ENCODE measurements at places on chromosomes 6 and 20.

GRCh38 chr6:45880159-45880558 lies 135.5 kb downstream of the CLIC5 start:
- DNase-seq: no peak

DNA sequence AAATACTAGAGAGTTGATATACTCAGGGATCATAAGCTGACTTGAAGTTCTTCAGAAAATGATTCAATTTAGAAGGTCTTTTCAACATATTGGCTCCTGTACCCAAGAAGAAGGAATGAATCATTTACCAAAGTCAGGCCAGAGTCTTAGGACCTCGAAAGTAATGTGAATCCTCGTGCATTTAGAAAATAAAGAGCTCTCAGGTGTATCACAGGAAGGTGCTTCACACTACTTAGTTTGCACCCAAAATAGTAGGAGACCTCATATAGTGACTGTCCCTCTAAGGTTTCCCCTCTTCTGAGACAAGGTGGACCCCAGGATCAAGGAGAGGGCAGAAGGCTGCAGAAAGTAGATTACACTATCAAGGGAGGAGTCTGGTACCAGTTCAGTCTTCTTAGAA lies 71.8 kb downstream of the F13A1 start:
- no peak for DNase-seq

GRCh38 chr6:33610779-33611732 lies 10.1 kb upstream of the ITPR3 start:
- DNase-seq: no peak

- no peak for DNase-seq
These were observed 171.2 kb upstream of the OLIG3 start for GRCh38 chr6:137665342-137665934.

DNA sequence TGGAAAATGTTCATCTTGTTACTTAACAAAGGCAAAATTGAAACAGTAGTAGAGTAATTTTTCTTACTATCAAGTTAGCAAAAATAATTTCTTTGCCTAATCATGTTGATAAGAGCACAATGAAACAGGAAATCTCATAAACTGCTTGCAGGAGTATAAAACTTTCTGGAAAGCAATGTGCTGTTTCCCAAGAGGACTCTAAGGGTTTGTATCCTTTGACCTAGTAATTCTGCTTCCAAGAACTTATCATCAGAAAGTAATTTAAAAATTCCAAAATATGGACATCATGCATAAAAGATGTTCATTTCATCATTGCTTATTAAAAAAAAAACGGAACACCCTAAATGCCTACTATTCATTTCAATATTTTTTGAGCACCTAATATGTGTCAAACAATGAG lies 46.1 kb upstream of the TNFAIP3 start:
- DNase-seq: no peak
